ENCODE measurements at places on chromosomes 4 and X.
A peak's percentile ranks its signal among the peaks of the same experiment; 100 is the strongest.

- DNase-seq: no peak
Observed at GRCh38 chr4:185810746-185811508, 1.1 kb downstream of the SORBS2 start.

DNA sequence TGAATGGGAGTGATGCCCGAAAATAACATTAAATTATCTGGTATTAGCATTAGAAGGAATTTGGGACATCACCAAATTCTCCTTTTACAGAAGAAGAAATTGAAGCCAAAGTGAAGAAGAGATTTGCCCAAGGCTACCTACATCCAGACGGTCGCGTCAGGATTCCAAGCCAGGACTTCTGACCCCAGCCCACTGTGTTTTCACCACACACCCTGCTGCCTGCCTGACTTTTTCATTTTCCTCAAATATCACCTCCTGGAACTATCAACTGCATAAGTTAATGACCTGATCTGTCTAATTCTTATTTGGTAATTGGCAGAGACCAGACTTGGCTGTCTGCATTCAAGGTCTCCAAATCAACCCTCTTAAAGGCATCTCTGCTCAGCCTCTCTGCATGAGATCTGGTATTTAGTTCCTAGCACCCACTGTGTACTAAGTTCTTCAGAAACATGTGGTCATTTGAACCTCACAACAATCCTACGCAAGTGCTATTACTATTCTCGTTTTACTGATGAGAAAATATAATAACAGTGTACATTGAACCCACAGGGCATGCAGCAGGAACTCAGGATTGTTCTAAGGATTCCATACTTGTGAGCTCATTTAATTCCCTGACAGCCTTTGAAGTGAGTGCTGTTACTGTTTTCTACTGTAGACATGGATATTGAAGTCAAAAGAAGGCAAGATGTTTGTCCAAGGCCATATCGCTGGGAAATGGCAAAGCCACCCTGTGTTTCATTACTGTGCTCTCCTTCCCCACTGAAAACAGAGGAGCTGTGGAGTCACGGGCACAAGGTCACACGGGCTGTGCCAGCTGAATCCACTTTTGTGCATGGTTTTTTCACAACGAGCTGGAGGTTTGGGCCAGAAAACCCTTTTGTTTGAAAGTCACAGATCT is 195.2 kb upstream of the C1QTNF7 start:
- DNase-seq: no peak

DNA sequence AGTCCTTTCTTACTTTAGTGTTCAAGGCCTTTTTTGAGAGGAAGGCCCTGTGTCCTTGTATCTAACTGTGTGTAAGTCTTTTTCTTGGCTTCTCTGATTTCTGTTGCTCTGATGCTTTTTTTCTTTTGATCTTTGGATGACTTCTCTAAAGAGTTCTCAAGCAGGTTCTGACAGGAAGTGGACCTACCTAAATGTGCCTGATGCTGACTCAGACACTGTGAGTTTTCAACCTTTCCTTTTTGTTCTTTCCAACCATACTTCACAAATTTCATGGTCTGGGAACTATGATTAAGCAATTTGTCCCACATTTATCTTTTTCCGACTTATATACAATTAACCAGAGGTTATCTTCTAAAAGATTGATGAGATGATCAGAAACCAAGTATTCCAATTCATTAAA is 96.5 kb downstream of the SYTL5 start:
- no peak for DNase-seq

DNA sequence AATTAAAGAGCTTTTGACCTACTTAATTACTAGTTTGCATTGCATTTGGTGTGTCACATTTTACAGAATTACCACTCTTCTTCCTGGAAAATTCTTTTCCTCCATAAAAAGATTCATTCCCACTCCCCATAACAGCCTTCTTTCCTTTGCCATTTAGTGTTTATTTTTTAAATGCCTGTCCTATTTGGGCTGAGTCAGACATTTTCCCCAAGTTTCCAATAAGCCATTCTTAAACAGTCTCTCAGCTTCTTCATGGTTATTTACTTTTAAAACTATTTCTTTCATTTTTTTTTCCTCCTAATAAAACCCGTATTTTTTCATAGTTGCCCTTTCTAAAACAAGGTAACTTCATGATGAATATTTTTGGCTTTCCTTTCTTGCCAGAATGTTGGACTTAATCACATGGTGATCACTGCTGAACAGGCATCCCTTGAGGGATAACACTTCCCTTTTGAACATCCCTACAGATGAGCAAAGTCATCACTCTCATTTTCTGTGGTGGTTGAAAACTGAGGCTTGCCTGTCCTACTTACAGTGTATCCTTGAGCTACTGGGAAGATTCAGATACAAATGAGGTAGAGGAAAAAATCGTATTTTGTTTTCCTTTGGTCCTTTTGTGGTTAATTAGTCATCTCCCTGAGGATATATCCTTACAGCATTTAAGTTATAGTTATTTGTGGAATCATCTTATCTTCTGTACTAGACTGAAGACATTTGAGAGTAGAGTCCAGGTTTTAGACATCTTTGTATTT is 520.5 kb upstream of the NR3C2 start:
- peak; percentile 34 for DNase-seq

DNA sequence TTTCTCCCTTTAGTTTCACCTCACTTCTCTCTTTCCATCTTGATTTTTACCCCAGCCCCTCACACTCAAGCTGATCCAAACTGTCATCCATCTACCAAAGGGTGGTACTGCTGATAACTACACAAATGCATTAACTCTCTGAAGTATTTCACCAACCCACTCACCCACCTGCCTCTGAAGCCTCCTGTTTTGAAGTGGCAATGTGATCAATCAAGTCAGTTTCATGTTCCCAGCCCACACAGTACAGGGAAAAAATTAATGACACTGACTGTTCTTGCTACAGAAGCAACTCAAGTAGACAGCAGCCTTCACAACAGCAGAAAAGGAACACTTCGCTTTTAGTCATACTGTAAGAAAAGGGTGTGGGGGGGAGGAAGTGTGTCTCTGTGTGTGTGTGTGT is 183.0 kb upstream of the NOCT start:
- DNase-seq: no peak

DNA sequence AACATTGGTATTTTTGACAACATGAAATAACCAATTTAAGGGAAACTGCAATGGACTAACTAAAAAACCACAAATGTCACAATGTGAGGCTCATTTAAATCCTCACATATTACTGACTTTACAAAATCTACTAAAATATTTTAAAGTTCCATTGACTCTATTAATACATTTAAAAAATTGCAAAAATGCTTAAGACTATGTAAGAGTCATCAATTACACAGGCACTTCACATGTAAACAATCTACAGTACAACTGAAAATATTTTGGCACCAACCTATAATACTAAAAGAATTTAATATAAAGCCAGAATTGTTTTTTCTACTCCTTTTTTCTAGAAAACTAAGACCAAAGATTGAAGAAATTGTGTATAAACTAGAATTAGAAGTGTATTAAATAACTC is 76.8 kb upstream of the RBMXL3 start:
- no peak for DNase-seq
